ENCODE measurements at places on chromosomes 16 and 17.

DNA sequence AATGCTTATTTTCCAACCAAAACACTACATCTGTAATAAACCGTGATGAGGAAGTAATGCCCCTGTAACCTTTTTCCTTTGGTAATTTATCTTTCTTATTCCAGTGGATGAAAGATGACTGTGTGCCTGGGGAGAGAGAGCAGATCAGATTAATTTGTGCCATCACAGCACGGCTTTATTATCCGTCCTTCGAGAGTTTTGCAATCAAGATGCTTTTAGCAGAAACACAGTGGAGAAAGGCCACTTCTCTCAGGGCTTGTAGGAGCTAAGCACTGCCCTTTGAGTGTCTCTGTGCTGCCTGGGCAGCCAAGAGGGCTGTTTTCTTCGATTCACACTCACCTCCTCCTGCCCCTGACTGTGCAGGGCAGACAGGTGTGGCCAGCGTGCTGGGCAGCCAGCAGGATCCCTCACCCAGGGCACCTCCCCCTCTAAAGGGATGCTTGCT lies 190.2 kb downstream of the PRKCA start:
- no peak for DNase-seq

GRCh38 chr17:70091005-70091568 lies 16.1 kb downstream of the KCNJ16 start:
- no peak for DNase-seq

GRCh38 chr17:42704490-42704836 lies 22.1 kb downstream of the CNTNAP1 start:
- DNase-seq, result no peak

- DNase-seq, result no peak
Observed at GRCh38 chr17:11598274-11599221, at the start of gene DNAH9. Gene DNAH9, plus strand, starts transcription at chr17:11598470. Its CDS starts 29 bp downstream, at chr17:11598499.

GRCh38 chr16:28167730-28168129 lies 44.0 kb downstream of the XPO6 start:
- DNase-seq, result no peak

DNA sequence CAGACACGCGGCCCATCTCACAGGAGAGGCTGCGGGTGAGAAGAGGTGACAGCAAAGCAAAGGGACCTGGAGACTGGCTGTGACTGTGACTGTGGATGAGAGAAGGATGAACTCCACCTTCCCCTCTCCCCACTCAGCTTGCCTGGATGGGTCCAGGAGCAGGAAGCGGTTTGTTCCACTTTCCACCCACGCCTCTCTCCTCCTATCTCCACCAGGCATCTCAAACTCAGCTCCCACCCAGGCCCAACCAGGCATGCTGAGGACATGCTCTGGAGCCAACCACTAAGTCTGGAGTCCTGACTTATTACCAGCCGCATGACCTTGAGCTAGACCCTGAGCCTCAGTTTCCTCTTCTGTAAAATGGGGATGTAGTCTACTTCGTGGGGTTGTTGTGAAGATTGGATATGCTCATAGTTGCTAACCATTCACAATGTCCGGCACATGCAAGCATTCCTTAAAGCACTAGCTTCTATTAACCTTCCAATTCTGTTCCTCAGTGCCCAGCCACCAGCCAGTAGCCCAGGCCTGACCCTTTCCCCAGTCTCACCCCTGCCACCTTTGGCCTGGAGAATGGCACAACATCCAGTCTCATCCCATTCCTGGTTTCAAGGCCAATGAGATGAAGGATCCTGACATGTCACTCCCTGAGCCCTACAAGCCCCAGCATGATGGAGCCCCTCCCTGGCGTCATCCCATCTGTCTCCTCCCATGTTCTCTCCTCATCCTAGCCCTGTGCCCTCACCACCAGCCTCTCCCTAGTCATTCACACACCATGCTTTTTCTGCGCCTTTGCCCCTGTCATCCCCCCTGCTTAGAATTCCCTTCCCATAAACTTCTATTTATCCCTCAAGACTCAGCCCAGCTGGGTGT lies 2.3 kb downstream of the GAS2L2 start:
- DNase-seq, result no peak

GRCh38 chr16:2711370-2712062 lies 8.5 kb downstream of the PRSS27 start:
- DNase-seq, result no peak

Data from activated CD4-positive, alpha-beta T cell treated with anti-CD3 and anti-CD28 coated beads for 4 hours (primary cell).